ENCODE measurements at places on chromosomes 5 and 9. TPM values are rescaled to one million over a fixed set of nuclear protein-coding genes. Genes with fewer than 3 reads are reported as not detected.
A peak's percentile ranks its signal among the peaks of the same experiment; 100 is the strongest.

GRCh38 chr5:11182441-11183080, 421.5 kb upstream of the DAP start:
- no peak for DNase-seq

- no peak for DNase-seq
Observed at GRCh38 chr5:135965504-135965903, 10.7 kb upstream of the LECT2 start.

The UGT3A1 gene
- total RNA-seq, result not detected

DNA sequence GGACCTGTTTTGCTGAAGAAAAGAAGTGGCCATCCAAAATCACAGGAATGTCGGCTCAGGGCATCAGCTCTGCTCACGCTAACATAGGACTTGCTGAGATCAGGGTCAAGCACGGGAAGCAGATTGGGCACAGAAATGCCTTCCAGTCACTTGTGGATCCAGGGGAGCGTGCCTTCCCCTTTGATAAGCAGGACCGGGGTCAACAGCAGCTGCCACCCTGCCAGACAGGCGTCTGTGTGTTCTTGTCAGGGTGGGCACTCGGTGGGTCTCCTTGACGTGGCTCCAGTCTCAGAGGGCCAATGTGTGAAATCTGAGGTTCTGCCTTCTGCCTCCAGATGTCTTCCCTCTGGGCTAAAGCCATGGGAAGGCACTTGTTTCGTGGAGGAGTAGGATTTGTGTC, 313.7 kb upstream of the IRX4 start:
- no peak for DNase-seq

GRCh38 chr5:139246394-139246793, 47.1 kb upstream of the MATR3 start:
- DNase-seq, result peak; percentile 73

DNA sequence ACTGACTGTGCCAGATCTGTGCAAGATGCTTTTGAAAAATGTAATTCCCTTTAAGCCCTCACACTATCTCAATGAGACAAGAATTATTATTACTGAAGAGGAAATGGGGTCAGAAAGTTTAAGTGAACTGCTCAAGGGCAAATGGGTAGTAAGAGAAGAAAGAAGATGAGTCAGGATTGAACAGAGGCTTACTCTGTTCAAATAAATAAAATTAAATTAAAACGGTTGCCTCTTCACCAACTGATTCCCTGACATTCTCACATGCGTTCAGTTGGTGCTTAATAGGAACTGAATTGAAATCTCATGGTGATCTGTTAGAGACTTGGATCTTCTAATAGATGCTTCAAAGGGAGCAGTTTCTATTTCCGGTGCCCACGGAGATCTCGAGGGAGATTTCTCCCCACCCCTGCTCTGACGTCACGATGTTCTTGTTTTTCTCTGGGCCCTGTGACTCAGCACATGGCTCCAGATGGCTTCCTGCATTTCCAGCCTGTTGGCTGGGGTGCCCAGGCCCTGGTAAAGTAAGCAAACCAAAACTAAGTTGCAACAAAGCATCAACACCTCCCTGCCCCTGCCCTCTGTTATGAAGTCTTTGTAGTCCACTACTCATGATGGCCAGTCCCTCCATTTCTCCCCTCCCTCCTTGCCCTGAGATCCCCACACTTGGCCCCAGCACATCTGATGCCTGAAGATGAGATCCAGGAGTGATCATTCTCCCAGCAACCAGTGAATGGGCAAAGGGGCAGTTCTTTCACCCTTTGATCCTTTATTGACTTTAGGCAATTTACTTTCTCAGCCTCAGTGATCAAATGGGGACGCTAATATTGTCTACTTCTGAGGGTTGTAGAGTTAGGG, 106.1 kb upstream of the CPEB4 start:
- DNase-seq, result peak; percentile 72

DNA sequence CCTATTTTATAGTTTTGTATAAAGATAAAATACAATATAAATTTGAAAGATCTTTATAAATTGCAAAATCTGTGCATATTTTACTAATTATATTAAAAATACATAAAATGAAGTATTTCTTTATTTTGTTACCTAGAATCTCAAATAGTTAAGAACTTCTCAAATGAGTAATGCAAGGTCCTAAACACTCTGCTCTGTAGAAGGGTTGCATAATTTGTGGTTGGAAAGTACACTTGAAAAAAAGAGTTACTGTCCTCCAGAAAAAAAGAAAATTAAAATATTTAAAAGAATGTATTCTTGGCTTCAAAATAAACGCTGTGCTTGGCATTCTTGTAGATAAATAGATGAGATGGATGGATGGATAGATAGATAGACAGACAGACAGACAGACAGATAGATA, 428.8 kb upstream of the CDH6 start:
- no peak for DNase-seq

The DOCK8 gene
- 83.4 TPM for total RNA-seq

DNA sequence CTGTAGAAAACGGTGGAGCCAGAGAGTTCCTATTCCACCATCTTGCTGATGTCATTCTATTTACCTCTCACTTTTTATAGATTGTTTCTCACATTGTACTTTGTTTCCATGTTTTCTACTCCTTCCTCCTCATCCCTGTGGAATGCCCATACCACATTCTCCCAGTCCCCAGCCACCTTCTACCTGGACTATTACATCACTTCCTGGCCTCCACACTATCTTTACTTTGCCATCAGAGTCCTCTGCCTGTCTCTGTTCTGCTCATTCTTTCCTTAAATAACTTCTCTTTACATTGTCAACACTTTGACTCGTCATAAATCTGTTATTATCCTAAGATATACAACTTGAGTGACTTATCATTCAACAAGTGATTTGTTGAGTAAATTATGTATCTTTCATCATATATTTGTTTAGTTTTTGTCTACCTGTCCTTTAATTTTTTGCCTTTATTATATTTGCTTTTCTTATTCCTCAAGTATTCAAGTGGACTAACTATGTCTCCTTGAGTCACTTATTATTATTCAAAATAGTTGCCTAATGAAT, 182.5 kb downstream of the ADGRV1 start:
- DNase-seq, result no peak

DNA sequence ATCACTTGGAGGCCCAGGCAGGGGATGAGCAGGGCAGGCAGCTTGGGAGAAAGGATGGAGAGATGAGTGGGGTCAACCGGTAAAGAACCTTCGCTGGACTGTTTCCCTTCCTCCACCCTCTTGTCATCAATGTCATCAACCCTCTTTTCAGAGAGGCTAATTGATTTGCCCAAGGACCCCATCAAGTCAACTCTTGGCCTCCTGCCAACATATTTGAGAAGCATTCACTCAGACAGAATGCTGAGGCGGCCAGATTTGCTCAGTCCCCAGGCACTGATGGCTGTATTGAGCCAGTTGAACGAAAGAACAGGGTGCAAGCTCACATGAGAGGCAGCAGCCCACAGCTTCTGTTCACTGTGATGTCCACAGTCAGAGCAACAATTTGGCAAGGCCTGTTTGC, 193.5 kb downstream of the RFK start:
- DNase-seq, result no peak

DNA sequence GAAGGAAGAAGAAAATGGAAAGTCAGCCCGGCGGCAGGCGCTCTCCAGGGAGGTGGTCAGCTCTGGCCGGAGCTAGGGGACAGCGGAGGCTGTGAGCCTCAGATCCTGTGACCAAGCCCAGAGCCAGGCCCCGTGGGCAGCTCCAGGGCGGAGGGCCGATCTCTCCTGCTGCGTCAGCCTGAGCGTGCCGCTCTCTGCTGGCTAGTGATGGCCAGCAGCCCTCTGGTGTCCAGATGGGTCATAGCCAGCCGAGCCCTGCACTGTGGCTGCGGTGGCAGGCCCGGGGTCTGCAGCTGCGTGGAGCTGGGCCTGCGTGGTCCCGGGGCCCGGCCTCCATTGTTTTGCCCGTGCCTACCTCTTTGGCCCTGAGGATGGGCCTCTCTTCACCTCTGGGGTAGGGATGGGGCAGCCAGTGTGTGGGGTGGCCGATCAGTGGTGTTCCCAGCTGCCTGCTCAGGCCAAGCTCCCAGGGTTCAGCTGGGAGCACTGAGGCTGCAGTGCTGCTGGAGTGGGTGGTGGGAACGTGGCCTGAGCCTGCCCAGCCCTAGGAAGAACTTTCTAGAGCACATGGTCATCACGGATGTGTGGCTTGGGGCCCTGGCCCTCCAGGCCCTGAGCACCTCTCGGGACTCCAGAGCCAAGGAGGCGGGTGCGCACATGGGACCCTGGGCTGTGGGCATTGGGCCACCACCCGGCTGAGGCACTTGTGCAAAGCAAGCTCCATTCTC, 17.1 kb upstream of the NRARP start:
- no peak for DNase-seq

- DNase-seq, result no peak
Observed at GRCh38 chr5:2175041-2175440, 292.3 kb upstream of the IRX4 start.

GRCh38 chr5:38446029-38446522, 110.4 kb downstream of the LIFR start:
- no peak for DNase-seq

The LECT2 gene
- total RNA-seq, result not detected

Data from upper lobe of right lung (tissue), 1 donor.